Naive B cell (primary cell): ENCODE measurements at places on chromosomes 2 and 18. TPM values are rescaled to one million over a fixed set of nuclear protein-coding genes. Genes with fewer than 3 reads are reported as not detected.
A peak's percentile ranks its signal among the peaks of the same experiment; 100 is the strongest.

Gene SULT1C4
- not detected for polyA plus RNA-seq

Gene COL3A1
- polyA plus RNA-seq = not detected

Gene RPL31
- polyA plus RNA-seq = 5,242 TPM

Gene NYAP2
- polyA plus RNA-seq = not detected

Gene SRD5A2
- not detected for polyA plus RNA-seq

Gene ACOXL
- polyA plus RNA-seq = not detected

Gene ADD2
- 4.1 TPM for polyA plus RNA-seq

Gene EVX2
- polyA plus RNA-seq = not detected

DNA sequence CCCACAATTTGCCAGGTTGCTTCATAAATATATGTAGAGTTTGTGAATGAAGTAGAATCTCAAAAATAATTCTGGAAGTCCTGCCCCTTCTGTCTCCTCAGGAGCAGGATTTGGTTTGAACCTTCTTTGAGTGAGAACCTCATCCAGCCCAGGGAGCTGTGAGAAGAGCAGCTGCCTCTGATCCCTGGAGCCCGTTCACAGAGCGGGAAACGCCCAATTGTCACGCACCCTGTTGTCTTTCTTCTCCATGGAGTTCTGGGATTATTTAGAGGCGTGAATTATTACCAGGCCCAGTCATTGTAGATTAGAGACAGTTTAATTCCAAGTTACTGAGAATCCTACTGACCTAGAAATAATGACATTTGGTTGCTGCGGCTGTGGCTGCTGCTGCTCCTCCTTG, 66.1 kb downstream of the TPO start:
- no peaks in the 10 kb centered on the region for H3K4me1 ChIP-seq
- no peak overlapping the region for H3K27ac ChIP-seq
- H3K4me3 ChIP-seq = no peak overlapping the region

- H3K27ac ChIP-seq = no peak overlapping the region
- H3K4me1 ChIP-seq = peaks cover 14% of the 10 kb centered on the region
- no peak overlapping the region for H3K4me3 ChIP-seq
- no peak for DNase-seq
Observed at GRCh38 chr2:160701822-160702221, 208.2 kb upstream of the RBMS1 start.

DNA sequence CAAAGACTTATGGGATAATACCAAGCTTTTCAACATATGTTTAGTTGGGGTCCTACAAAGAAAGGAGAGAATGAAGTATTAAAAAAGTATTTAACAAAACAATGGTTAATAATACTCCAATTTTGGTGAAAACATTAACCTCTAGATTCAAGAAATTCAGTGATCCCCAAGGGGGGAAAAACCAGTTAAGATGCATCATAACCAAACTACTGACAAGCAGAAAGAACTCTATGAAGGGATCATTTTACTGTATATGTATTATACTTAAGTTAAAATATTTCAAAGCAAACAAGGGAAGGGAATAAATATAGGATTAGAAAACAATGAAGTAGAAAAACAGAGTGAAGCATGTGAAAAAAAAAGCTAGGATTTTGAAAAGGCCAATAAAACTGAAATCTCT, 8.7 kb downstream of the CNRIP1 start:
- H3K27me3 ChIP-seq = peaks cover 17% of the 10 kb centered on the region
- H3K4me3 ChIP-seq = no peak overlapping the region
- H3K27ac ChIP-seq = no peak overlapping the region
- H3K36me3 ChIP-seq = no peaks in the 10 kb centered on the region

DNA sequence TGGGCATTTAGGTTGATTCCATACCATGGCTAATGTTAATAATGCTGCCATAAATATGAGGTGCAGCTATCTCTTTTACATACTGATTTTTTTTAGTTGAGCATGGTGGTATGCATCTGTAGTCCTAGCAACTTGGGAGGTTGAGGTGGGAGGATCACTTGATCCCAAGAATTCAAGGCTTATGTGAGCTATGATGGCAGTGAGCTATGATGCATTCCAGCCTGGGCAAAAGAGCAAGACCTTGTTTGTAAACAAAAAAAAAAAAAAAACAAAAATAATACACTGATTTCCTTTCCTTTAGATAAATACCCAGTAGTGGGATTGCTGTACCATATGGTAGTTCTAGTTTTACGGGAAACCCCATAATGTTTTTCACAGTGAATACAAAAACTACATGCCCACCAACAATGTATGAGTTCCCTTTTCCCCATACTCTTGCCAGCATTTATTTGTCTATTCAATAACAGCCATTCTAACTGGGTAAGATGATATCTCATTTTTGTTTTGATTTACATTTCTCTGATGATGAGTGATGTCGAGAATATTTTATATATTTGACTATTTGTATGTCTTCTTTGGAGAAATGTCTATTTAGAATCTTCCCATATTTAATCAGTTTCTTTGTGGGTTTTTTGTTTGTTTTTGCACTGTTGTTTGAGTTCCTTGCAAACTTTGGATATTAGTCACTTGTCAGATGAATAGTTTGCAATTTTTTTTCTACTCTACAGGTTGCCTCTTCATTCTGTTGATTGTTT, 281.0 kb upstream of the KYNU start:
- no peak overlapping the region for H3K27ac ChIP-seq
- no peak for DNase-seq
- H3K4me3 ChIP-seq = no peak overlapping the region
- H3K27me3 ChIP-seq = peaks cover 5% of the 10 kb centered on the region

GRCh38 chr18:30334781-30335180, 707.8 kb downstream of the DSC3 start:
- H3K36me3 ChIP-seq = no peaks in the 10 kb centered on the region
- no peak for DNase-seq
- H3K27me3 ChIP-seq = no peaks in the 10 kb centered on the region
- no peak overlapping the region for H3K27ac ChIP-seq
- H3K4me3 ChIP-seq = no peak overlapping the region

DNA sequence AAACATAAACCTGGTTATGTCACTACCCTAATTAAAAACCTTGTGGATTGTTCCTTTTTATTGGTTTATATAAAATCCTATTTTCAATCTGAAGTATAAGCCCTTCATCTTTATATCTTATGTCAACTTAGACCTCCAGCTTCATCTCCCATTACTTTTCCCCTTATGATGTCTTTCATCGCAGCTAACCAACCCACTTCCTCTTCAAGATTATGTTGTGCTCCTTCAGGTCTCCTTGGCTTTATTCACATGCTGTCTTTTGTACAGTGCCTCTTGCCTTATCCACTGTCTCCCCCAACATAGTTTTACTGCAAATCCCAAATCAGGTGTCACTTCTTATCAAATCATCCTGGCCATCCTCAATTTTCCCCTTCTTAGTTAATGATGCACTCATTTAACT, 25.9 kb downstream of the MBD5 start:
- no peak overlapping the region for H3K4me3 ChIP-seq
- H3K27me3 ChIP-seq = no peaks in the 10 kb centered on the region
- H3K27ac ChIP-seq = no peak overlapping the region
- H3K36me3 ChIP-seq = no peaks in the 10 kb centered on the region
- peaks cover 51% of the 10 kb centered on the region for H3K4me1 ChIP-seq
- no peak for DNase-seq

- H3K4me1 ChIP-seq = peaks cover 18% of the 10 kb centered on the region
- DNase-seq = no peak
- no peak overlapping the region for H3K27ac ChIP-seq
- no peaks in the 10 kb centered on the region for H3K36me3 ChIP-seq
- H3K27me3 ChIP-seq = peaks cover 85% of the 10 kb centered on the region
Observed at GRCh38 chr2:95023222-95023597, 2.3 kb upstream of the MAL start.

- peaks cover 9% of the 10 kb centered on the region for H3K27me3 ChIP-seq
- H3K27ac ChIP-seq = no peak overlapping the region
- H3K4me3 ChIP-seq = no peak overlapping the region
- no peaks in the 10 kb centered on the region for H3K36me3 ChIP-seq
- peaks cover 17% of the 10 kb centered on the region for H3K4me1 ChIP-seq
Observed at GRCh38 chr2:158948964-158949699, 19.3 kb upstream of the TANC1 start.

DNA sequence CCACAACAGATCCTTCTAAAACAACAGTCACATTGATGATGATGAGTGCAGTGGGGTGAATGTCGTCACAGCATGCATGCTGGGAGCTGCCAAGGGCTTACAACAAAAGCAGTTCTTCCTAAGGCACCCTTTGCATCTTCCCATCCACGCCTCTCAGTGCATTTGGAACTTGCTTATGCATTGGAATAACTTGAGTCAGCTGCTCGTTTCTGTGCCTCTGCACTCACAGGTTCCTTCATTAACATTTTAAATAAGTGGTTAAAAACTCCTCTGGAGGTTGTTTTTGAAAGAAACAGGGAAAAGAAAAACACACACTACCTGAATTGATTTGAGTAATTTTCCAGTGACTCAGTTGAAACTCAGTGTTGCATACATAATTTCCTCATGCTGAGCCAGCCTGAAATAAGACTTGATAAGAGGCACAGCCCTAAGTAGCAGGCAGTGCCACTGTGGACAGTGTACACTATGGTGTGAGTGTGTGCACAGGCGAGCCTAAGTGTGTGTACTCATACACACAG, 46.8 kb upstream of the TRIM43B start:
- no peaks in the 10 kb centered on the region for H3K27me3 ChIP-seq
- H3K4me3 ChIP-seq = no peak overlapping the region
- peaks cover 3% of the 10 kb centered on the region for H3K4me1 ChIP-seq
- no peak for DNase-seq

GRCh38 chr18:45617284-45617683, 2.0 kb downstream of the SLC14A2 start:
- DNase-seq = no peak
- H3K27ac ChIP-seq = no peak overlapping the region
- H3K4me3 ChIP-seq = no peak overlapping the region

- peak overlapping the region; percentile 3 for H3K27ac ChIP-seq
- peaks cover 13% of the 10 kb centered on the region for H3K4me1 ChIP-seq
- no peak for DNase-seq
- H3K4me3 ChIP-seq = no peak overlapping the region
- no peaks in the 10 kb centered on the region for H3K27me3 ChIP-seq
Observed at GRCh38 chr2:59575191-59575590, 978.3 kb downstream of the BCL11A start.

DNA sequence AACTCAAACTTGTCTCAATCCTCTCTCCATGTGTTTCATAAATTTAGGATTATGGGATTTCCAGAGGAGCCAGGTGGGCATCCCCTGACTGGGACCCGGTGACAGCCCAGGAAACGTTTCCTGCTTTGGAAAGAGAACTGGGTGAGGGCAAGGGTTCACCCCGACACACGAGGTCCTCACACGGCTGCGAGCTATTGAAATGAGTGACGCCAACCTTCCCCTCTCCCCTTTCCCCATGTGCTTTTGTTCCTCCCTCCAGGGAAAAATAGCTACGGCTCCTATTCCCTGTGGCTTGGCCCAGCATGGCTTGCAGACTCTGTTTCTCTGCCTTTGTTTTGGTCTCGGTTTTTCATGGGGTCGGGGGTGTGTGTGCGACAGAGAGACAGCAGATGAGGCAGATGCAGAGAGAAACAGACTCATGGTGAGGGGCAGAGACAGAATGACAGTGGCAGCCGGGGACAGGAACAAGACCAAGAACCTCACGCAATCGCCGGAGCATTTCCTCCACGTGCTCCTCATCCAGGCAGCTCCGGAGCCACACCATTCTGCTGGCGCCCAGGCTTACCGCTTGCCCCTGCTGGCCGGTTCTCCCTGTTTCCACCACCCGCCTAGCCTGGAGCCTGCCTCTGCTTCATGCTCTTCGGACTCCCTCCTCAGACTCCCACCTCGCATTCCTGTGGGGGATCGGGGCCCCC, 238.5 kb downstream of the DYSF start:
- H3K4me1 ChIP-seq = no peaks in the 10 kb centered on the region
- no peak for DNase-seq
- no peaks in the 10 kb centered on the region for H3K36me3 ChIP-seq
- no peak overlapping the region for H3K27ac ChIP-seq

- H3K27me3 ChIP-seq = peaks cover 31% of the 10 kb centered on the region
- no peaks in the 10 kb centered on the region for H3K4me1 ChIP-seq
- no peak overlapping the region for H3K4me3 ChIP-seq
- no peaks in the 10 kb centered on the region for H3K36me3 ChIP-seq
Observed at GRCh38 chr2:162106146-162106551, 32.1 kb upstream of the DPP4 start.

DNA sequence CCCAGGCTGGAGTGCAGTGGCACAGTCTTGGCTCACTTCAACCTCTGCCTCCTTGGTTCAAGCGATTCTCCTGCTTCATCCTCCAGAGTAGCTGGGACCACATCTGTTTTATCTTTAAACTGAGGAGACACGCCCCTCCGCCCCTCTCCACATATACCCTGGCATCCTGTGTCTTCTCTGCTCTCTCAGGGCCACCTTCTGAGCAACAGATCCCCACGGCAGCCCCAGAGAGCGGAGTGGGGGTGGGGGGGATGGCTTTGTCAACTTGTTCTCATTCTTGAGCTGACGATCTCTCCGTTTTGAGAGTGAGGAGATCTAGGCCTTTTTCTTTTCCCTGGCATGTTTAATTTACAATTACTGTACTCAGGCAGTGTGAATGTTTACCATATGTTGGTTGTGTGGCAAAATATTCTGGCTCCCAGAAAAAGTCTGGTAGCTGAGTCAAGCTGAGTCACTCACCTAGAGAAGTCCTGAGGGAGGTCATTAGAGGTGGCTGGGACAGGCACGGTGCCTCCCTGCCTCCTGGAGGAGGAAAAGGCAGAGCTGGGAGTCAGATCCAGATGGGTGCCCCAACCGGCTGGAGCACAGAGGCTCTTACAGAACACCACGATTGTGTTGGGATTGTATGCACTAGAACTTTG, 19.5 kb upstream of the ID2 start:
- H3K4me3 ChIP-seq = no peak overlapping the region
- H3K27me3 ChIP-seq = peaks cover 68% of the 10 kb centered on the region
- H3K4me1 ChIP-seq = no peaks in the 10 kb centered on the region
- H3K27ac ChIP-seq = no peak overlapping the region

- no peaks in the 10 kb centered on the region for H3K4me1 ChIP-seq
- H3K27me3 ChIP-seq = no peaks in the 10 kb centered on the region
- no peak overlapping the region for H3K4me3 ChIP-seq
- no peak overlapping the region for H3K27ac ChIP-seq
Observed at GRCh38 chr2:167965907-167966761, 281.3 kb downstream of the STK39 start.

GRCh38 chr2:12119841-12120240, 373.4 kb downstream of the LPIN1 start:
- peaks cover 20% of the 10 kb centered on the region for H3K4me1 ChIP-seq
- DNase-seq = no peak
- H3K4me3 ChIP-seq = no peak overlapping the region
- no peaks in the 10 kb centered on the region for H3K27me3 ChIP-seq
